Ecto neural progenitor cell (in vitro differentiated cells): ENCODE measurements at places on chromosomes 4 and X.

DNA sequence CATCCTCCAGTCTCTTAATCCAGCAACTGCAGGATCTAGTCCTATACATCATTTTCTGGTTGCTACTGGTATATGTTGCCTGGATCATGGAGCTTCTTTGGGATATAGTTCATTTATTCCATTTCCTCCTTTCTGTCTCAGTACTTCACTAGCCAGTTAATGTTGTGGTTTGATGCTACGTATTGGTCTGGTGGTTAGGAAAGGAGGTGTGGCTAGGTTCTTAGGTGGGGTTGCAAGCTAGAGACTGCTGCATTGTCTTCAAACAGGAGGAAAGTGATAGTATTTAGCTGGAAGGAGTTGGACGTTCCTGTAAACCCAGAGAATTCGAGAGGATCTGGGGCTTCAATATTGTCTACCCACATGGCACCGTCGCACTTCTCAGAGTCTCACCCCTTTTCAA, 129.5 kb downstream of the SNCA start:
- DNase-seq = no peak

DNA sequence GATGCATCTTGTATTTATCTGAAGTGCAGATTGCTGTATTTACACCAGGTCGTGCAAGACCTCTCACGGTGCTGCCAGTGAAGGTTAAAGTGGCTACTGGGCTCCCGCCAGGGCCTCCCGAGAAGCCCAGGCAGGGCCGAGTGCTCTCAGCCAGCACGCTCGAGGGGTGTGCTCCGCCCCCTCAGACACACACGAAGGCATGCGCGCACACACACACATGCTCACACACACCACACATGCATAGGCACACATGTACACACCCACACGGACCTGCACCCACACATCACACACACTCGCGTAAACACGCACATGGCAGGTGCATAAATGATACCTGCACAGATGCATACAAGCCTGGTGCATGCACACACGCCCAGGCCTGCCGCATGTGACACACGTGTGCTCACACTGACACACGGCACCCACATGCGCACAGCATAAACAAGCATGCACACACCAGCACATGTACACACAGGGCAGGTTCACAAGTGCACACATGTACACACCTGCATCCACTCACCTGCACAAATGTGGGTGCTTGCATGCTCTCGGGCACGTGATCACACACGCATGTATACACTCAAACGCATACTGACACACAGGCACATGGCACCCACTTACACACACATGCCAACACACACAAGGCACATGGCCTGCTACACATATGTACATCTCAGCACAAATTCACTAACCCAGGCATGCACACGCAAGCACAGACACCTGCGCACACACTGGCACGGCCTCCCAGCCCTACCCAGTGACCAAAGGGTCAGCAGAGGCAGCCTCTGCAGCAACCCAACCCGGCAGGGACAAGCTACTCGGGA, 71.6 kb downstream of the FAM53A start:
- DNase-seq = no peak

DNA sequence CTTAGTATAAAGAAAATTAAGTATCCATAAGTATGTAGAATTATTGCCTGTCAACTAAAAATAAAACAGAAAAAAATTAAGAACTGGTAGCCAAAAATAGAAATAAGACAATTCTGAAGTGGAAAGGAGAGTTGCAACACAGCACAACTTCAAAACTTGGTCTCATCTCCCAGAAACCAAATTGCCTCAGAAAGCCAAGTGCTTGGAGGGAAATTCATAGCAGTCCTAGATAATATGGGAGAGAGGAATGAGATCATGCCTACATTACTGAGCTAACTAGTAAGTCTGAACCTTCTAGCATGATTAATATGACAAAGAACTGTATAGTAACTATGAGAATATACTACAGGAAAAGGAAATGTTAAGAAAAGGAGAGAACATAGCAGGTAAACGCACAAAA, 256.5 kb downstream of the LDB2 start:
- no peak for DNase-seq

GRCh38 chr4:188031751-188032150, 36.2 kb downstream of the ZFP42 start:
- no peak for DNase-seq

- DNase-seq = no peak
Observed at GRCh38 chr4:120916937-120917336, 5.6 kb downstream of the PRDM5 start.

DNA sequence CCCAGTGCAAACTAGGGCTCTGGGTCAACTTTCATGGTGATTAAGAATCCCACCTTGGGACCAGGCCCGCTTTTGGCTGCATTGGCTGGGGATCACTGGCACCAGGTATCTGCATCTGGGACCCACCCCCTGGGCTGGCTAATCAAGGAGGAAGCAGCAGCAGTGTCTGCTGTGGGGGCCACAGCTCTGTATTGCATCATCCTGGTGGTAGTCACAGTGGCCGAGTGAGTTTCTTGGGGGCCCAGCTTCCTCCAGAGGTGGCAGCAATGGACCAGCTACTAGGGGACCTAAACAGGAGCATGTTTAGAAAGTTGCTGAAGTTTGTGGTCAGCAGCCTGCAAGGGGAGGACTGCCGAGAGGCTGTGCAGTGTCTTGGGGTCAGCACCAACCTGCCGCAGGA, 15.7 kb downstream of the LNX1 start:
- no peak for DNase-seq

GRCh38 chr4:152079543-152080293, 318.9 kb upstream of the GATB start:
- no peak for DNase-seq

DNA sequence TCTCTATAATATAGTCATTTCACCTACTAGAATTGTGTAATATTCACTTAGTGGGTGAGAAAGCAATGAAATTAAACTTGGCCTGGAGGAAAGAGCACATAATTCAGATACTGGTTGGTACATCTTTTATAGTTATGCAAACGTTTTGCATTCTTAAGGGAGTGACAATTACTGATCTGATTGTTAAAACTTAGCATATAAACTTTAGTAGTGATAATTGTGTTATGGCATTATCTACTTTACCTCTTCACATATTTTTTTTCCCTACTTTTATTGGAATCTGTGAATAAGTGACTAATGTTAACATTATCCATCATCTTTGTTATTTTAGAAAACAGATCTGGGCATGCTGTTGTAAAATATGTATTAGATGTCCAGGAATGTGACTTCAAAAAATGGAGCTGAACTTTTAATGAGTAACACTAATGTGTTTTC, 217.4 kb upstream of the GIMD1 start:
- no peak for DNase-seq
